ENCODE measurements at places on chromosomes 16 and 17. TPM values are rescaled to one million over a fixed set of nuclear protein-coding genes. Genes with fewer than 3 reads are reported as not detected.

- DNase-seq = no peak
Observed at GRCh38 chr17:51107778-51108177, 12.9 kb downstream of the SPAG9 start.

- no peak for DNase-seq
Observed at GRCh38 chr17:11391134-11391533, 150.1 kb downstream of the SHISA6 start.

DNA sequence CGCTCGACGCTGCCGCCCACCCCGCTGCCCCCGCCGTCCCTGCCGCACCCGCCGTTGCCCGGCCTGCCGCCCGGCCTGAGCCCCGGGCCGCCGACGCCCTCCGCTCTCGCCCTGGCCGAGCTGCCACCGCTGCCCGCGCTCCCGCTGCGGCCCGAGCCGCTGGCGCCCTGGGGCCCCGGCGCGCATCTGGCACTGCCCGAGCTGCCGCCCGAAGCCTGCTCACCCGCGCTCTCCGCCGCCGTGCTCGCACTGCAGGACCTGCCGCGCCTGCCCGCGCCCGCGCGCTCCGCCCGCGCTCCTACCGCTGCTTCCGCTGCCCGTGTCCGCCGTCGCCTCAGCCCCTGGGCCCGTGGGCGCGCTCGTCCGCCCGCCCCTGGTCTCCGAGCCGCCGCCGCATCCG, 8.4 kb upstream of the CLDN9 start:
- no peak for DNase-seq

GRCh38 chr16:71552698-71553503, 24.0 kb downstream of the TAT start:
- no peak for DNase-seq

- DNase-seq = no peak
Observed at GRCh38 chr17:78990349-78991016, 10.8 kb upstream of the LGALS3BP start.

DNA sequence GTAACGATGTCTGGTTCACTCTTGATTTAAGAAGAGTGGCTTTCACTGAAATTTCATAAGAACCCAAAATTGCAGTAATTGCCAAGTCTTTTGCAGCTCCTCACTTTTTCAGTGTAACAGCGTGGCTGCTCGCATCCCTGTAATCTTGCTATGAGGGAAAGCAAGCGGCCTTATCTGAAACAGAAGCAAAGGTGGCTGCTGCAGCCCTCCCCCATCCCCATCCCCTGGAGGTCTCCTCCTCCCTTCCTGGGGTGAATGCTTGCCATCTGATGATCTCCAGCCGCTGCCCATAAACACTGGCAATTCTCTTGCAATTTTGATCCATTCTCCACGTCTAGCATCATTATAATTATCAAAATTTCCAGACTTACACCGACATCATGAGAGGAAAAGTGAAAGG, 182.5 kb upstream of the ASIC2 start:
- no peak for DNase-seq

Gene CBX8
- polyA plus RNA-seq = 9.2 TPM

Gene SOX8
- 2.6 TPM for polyA plus RNA-seq

DNA sequence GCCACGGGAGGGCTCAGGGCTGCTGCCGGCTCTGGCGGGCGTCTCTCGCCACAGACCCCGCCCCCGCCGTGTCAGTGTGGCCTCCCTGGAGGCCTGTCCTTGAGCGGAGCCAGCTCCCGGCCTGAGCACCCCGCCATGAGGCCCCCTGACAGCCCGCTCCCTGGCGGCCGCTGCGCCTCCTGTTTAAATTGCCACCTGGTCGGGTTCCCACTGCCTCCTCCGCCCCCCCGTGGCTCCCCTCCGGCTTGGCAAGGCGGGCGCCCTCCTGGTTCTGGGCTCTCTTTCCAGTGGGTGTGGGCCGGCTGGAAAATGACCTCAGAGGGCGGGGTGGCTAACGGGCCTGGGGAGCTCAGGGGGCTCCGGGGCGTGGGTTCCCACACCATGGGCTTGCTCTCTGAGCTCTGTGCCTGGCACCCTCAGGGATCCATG, 42.1 kb upstream of the SSTR5 start:
- DNase-seq = no peak

Gene PIK3R6
- 2.7 TPM for polyA plus RNA-seq

All from right lung (tissue), 10 donors.